Esophagus (tissue), 2 donors: ENCODE measurements at places on chromosomes 4 and X. TPM values are rescaled to one million over a fixed set of nuclear protein-coding genes. Genes with fewer than 3 reads are reported as not detected.

The PLK4 gene
- 4.0 TPM for polyA plus RNA-seq

The KLHL13 gene
- 3.0 TPM for polyA plus RNA-seq

The KIT gene
- polyA plus RNA-seq: 0.49 TPM

The FAM47E gene
- 0.71 TPM for polyA plus RNA-seq
